ENCODE measurements at places on chromosomes 6 and 20.
A peak's percentile ranks its signal among the peaks of the same experiment; 100 is the strongest.

GRCh38 chr6:30113003-30113759 lies at the start of gene TRIM31:
Gene TRIM31 (minus strand): TSS chr6:30113090. CDS start chr6:30112805, 285 bp downstream.
- no peak for DNase-seq

DNA sequence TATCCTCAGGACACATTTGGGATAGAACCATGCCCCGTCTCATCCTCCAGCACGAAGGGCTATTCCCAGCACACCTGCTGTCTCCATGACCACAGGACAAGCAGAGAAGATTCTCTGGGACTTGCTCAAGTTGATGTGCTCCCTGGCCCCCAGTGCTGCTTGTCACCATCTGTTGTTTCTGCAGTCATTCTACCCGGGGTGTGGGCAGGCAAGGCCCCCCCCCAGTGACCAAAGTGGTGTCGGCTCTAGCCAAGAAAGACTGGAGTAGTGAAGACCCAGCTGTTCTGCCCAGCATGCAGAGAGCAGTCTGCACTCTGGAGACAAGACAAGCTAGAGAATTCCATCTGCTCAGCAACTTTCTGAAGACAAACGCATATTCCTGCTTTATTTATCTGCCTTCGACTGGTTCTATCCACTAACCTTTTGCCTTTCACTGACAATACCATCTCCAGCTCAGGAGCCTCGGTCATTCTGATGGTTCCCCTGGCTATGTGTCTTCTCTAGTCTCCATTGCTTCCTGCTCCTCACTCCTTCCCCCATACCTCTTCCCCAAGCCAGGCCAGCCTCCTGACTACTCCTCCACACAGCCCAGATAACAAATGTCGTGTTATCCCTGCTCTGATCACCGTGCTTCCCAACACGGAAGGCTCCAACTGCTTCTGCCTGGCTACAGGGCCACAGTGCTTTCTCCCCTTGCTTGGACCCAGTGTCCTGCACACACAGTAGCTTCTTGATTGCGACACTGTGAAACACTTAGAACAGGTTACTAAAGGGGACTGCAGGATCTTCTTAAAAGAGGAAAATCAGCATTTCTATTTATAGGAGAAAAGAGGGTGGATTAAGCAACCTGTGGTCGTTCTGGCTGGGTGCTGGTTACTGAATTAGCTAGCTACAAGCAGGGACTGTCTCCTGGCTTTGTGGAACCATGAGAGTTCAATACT lies 86.7 kb upstream of the EMILIN3 start:
- no peak for DNase-seq

GRCh38 chr6:5095236-5095635 lies 10.1 kb downstream of the PPP1R3G start:
- DNase-seq: no peak

GRCh38 chr6:40545954-40546353 lies 41.2 kb downstream of the LRFN2 start:
- DNase-seq: no peak

GRCh38 chr6:6169141-6169540 lies 151.3 kb downstream of the F13A1 start:
- DNase-seq: no peak

DNA sequence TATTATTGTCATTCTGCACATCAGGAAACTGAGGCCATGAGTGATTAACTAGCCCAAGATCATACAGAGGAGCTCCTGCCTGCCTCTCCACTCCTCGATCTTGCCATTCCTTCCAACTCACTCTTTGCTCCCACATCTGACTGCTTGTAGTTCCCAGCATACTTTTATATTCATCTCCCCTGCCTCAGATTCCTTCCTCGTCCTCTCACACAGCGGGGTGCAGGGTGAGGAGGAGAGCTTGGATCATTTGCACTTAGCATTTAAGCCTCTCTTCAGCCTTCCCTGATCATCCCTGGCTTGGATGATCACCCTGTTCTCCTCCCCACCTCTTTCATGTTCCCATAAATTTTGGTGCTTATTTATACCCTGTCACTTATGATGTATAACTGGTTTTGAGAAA lies 515.1 kb upstream of the SOX4 start:
- no peak for DNase-seq

GRCh38 chr6:23277521-23278179 lies 708.3 kb downstream of the HDGFL1 start:
- no peak for DNase-seq

DNA sequence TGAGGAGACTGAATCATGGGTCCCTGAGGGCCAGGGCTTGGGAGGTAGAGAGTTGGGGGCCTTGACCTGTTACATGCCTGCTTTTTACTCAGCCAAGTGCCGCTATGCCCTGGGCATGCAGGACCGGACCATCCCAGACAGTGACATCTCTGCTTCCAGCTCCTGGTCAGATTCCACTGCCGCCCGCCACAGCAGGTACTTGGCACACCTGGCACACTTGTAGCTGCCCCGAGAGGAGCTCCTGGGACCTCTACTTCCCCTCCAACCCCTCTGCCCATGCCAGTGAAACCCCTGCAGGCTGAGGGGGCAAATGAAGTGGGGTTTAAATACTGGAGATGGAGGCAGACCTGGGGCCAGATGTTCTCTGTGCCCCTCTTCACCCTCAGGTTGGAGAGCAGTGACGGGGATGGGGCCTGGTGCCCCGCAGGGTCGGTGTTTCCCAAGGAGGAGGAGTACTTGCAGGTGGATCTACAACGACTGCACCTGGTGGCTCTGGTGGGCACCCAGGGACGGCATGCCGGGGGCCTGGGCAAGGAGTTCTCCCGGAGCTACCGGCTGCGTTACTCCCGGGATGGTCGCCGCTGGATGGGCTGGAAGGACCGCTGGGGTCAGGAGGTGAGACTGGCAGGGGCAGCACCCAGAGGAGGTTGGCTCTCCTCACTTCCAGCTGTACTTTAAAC lies 4.6 kb downstream of the DDR1 start:
- DNase-seq: no peak

GRCh38 chr20:59662161-59662560 lies 57.8 kb downstream of the PHACTR3 start:
- no peak for DNase-seq

DNA sequence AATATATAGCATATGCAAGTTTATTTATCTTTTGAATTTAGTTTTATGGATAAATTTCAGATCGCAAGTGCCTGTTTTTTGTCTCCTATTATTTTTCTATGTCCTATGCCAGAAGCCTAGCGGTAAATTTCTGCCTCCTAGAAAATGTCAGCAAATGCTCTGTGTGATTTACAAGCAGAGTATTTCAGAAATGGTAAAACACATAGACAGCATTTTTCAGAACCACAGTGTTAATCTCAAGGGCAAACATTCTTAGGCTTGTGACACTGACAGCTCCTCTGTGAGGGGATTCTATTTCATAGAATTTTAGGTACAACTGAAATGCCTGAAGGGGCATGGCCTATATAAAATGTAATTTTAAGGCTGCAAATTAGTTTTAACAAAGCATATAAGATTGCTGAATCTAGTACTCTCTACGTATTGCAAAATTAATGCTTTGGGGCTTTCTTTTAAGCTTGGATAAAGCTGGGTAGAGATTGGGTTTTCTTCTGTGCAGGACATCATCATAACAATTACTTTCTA lies 89.9 kb upstream of the PTCHD4 start:
- no peak for DNase-seq

DNA sequence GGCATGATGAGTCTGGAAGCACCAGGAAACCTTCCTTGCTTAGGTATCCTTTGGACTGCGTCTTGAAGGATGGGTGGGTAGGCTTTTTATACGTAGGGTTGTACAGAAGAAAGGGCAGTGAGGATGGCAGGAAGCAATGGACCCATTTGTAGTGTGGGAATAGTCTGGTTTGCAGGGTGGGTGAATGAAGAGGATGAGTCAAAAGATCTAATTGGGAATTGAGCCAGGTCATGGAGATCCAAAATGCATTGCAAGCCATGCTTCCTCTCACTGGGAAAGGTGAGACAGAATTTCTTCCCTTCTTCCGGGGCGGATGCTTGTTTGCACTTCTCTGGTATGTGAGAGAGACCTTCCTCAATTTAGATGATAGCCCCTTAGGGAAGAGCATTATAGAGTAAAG lies 10.1 kb upstream of the BTBD3 start:
- no peak for DNase-seq

GRCh38 chr20:57819691-57820380 lies 110.0 kb upstream of the PMEPA1 start:
- no peak for DNase-seq

- DNase-seq: peak; percentile 8
Measured at GRCh38 chr20:15455279-15455678, 1117.9 kb upstream of the FLRT3 start.

- DNase-seq: no peak
Measured at GRCh38 chr6:31002471-31002870, 7.8 kb upstream of the MUC22 start.

DNA sequence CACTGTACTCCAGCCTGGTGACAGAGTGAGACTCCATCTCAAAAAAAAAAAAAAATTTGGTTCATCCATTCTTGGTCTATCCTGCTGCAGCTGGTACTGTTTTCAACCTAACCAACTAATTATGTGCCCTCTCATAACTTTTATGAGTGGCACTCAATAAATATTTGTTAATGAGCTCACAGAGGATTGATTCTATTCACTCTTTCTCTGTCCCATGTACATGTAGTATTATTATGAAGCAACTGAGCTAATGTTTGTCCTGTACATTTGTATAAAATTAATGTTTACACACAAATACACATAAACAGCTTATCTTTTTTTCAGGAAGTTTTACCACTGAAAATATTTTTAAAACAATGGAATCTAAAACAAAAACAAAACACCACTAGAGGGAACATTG lies 10.1 kb downstream of the RIPOR2 start:
- DNase-seq: no peak

- DNase-seq: no peak
Measured at GRCh38 chr20:32964575-32964974, 39.7 kb downstream of the SUN5 start.

DNA sequence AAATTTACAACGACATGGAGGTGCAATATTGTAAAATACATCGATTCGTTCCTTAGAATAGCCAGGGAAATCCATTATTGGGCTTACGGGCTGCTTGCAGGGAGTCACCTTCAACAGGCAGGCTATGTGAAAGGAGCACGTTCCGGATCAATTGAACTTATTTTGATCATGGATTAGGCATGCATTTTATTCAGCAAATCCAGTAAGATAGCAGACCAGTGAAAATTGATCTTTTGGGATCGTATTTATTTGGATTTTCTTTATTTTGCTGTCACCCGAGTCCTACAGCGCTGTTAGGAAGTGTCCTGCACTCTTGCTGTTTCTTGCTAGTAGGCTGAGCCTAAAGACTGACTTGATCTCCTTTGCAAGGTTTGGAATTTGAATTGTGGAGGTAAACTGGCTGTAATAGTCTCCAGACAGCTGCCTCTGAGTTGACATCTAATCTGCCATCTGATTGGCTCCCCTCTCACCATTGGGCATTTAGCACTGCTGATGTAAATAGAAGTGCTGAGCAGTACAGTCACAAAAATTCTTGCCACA lies 3.0 kb downstream of the ARID1B start:
- peak; percentile 82 for DNase-seq

GRCh38 chr6:140208286-140208685 lies 833.8 kb upstream of the CITED2 start:
- DNase-seq: no peak

DNA sequence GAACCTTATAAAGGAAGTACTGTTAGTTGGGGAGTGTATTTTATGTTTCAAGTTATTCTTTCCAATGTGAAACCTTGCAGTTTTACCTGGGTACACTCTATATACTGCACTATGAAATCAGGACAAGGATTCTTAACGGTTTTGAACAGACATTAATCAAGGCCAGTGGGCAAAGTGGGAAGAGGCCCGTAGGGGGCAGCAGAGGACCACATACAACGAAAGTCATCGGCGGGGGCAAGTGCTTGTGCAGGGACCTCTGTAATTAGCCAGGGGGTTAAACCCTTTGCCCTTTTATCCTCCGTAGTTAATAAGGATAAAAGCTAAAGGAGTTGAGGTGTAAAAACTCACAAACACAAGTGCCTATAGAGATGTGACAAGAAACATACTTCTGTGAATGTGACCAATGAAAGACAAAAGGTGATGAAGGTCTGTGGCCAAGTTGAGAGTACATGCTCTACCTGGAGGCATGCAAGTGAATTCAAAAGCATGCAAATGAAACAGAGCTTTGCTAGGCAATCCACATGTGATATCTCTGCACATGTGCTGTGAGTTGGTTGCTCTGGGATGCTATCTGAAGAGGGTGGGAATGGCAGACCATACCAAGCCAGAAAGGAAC lies 392.7 kb upstream of the MAN1A1 start:
- DNase-seq: no peak

GRCh38 chr20:36833275-36834020 lies 42.5 kb upstream of the TLDC2 start:
- DNase-seq: no peak

GRCh38 chr20:59724457-59725366 lies 120.4 kb downstream of the PHACTR3 start:
- DNase-seq: no peak
